Stimulated activated CD4-positive, alpha-beta T cell treated with anti-CD3 and anti-CD28 coated beads, Interleukin-12 subunit alpha, Interleukin-12 subunit beta, amount 100 ng/mL, for 48 hours (primary cell): ENCODE measurements at places on chromosomes 13 and 19.
A peak's percentile ranks its signal among the peaks of the same experiment; 100 is the strongest.

DNA sequence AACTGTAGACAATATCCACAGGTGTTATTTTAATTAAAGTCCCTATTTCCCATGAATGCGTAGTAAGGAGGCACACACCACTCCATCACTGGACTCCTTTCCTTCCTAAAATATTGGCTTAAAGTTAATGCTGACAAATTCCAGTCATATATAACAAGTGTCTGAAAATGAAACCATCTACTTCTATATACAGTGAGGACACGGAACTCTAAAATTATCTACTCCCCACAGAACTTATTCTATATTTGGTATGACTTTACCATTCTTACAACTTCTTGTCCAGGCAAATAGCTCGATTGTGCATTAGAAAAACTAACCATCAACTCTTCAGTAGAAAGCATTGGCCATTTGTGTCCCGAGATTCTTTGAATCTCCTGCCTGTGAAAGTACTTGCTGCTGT, 1560.2 kb downstream of the EFNB2 start:
- DNase-seq = no peak

DNA sequence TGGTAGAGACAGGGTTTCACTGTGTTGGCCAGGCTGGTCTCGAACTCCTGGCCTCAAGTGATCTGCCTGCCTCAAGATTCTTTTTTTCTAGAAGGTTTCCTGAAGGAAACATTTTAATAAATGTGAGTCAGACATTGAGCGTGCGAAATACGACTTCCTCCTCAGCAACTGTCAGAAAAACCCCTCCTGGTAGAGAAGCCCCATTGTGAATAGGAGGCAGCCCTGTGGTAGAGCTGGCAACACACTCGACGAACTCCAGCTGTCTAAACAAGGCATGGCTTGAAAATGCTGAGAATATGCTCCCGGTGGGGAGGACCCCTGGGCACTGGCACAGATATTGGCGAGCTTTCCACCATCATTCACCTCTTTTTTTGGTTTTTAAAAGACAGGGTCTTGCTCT, 9.8 kb downstream of the ZNF333 start:
- DNase-seq = no peak

- no peak for DNase-seq
Observed at GRCh38 chr13:113103646-113104045, 1.9 kb upstream of the F7 start.

- no peak for DNase-seq
Observed at GRCh38 chr13:89968470-89968869, 1379.0 kb upstream of the MIR17HG start.

DNA sequence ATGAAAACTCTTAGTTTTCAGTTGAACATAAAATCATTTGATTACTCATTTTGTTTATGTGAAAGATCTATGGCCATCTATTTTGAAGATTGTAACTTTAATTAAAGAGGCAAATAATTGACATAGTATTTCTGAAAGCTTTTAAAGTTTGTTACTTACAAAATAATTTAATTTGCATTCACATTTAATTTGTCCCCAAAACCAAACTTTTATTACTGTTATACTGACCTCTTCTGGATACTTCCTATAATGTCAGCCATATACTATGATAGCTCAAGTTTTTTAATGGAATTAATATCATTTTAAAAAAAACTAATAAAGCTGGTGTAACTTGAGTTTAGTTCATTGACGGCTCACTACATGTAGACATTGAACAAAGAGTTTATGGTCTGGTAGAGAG, 4.9 kb upstream of the SGCG start:
- no peak for DNase-seq

- no peak for DNase-seq
Observed at GRCh38 chr13:21434588-21434987, 24.5 kb downstream of the ZDHHC20 start.

GRCh38 chr13:23805821-23806220, 83.4 kb downstream of the MIPEP start:
- DNase-seq = no peak

- DNase-seq = no peak
Observed at GRCh38 chr13:65653613-65654012, 1576.5 kb downstream of the PCDH9 start.

DNA sequence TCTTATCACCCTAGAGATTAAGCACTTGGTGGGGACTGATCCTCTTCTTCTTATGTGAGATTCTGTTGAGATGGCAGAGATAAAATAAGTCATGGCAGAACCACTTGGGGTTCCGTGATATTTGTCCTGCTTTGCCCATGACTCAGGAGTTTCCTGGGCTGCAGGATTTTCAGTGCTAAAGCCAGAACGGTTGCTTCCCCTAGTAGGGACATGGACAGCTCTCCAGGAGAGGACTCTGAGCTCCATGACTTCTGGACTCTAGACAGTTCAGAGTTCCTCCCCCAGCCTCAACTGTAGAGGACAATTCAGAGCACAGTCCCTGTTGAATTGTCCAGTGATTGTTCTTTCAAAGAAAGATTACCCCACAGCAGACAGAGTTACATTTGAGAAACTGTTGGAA, 98.8 kb downstream of the OLFM4 start:
- no peak for DNase-seq

DNA sequence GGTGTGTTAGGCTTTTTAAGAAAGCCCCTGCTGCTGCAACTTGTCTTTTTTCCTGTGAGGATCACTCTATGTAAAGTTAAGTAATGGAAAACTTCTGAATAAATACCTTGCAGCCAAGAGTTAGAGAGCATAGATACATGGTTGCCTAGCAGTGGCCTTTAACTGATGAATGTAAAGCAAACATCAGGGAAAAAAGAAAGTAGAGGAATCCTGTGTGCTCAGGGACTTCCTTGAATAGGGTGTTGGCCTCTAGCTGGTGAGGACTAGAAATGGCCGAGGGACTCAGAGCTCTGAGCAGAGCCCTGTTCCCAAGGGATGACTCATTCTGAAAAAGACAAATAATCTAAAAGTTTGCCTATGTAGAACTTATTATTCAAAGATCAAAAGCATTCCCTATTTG, 135.7 kb downstream of the MIPEP start:
- no peak for DNase-seq

DNA sequence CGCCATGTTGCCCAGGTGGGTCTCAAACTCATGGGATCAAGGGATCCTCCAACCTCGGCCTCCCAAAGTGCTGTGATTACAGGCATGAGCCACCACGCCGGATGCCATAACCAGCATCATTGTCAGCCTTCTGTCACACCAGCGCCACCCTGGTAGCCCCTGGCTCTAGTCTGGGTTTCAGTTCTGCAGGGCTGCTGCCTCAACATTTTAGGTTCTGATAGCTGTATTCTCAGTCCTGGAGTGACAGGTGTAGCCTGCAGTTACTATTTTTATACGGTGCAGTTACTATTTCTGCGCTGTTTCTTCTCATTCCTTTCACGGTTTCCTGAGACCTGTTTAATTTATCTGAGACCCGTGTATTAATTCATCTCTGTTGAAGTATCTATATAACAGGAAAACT, 57.1 kb downstream of the TRPM4 start:
- no peak for DNase-seq

DNA sequence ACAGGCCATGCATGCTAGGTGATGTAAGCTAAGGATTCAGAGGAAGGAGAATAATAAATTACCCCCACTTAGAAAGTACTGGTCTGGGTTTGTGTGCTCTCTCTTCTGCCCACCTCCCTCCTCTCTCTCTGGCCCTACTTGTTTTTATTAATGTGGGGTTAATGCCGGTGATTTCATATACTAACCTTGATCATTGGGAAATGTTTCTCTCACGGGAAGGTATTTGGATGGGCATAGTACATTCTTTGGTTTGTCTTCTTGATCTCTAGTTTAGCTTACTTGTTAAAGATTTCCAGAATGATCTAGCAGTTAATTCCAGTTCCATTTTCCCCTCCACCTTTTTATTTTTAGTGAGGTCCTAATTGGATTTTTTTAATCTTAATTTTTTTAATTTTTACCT, 24.6 kb downstream of the ARHGAP35 start:
- DNase-seq = no peak

- no peak for DNase-seq
Observed at GRCh38 chr13:77784515-77784914, 87.0 kb downstream of the SLAIN1 start.

- no peak for DNase-seq
Observed at GRCh38 chr19:31502536-31503170, 153.4 kb upstream of the TSHZ3 start.

GRCh38 chr13:23427342-23427843, 6.1 kb downstream of the SACS start:
- no peak for DNase-seq

GRCh38 chr19:27773318-27774094, 1439.4 kb downstream of the UQCRFS1 start:
- DNase-seq = no peak

- DNase-seq = no peak
Observed at GRCh38 chr13:48496271-48497161, 36.4 kb downstream of the RCBTB2 start.

GRCh38 chr13:91370501-91370900, 23.0 kb downstream of the MIR17HG start:
- DNase-seq = no peak

DNA sequence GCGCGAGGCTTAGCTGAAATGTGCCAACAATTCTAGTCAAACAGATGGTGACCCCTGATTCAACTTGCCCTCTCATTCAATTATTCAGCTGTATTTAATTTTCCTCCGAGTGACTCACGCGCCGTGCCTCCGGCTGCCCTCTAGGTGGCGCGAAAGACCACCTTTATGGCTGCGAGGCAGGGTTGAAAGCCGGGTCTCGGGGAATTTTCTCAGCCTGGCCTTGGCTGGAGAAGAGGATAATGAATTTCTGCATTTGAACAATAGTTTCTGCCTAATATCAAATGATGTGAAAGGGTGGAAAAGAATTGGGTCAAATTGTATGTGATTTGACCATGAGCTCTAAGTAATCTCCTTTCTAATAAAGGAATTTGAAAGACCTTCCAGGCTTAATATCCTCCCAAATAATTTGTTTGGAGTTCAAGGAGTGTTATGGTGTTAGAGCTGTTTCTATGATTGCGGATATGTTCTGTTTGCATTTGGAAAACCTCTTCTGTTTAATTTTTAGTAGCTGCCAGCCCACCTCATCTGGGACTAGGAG, 310.9 kb downstream of the ZNF536 start:
- peak; percentile 28 for DNase-seq

GRCh38 chr19:2179095-2179494, 15.4 kb downstream of the DOT1L start:
- DNase-seq = no peak

DNA sequence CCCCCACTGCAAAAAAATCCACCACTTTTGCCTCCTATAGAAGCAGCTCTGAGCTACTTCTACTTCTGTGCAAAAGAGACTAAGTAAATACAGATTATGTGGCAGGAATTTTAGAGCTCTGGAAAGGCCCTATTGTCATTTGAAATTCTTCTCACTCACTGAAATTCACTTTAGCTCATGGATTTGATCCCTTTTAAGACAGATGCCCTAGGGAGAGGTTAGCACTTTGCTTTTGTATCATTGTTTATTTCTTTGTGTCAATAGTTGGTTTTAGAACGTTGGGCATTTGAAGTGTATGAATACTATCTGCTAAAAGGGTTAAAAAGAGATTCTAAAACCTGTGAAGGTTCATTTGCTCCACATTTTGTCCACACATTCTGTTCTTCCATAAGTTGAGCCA, 528.7 kb downstream of the GPC6 start:
- DNase-seq = no peak

- no peak for DNase-seq
Observed at GRCh38 chr13:28316129-28316528, 177.8 kb downstream of the PAN3 start.

DNA sequence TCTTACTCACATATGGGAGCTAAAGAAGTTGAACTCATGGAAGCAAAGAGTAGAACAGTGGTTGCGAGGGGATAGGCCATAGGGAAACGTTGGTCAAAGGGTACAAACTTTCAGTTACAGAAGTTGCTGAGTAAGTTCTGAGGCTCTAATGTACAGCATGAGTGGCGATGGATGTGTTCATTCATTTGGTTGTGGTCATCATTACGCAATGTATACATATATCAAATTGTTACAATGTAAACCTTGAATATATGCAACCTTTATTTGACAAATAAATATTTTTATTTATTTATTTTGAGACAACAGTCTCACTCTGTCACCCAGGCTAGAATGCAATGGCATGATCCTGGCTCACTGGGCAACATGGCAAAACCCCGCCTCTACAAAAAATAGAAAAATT, 38.7 kb downstream of the ZIC5 start:
- DNase-seq = no peak

GRCh38 chr13:113119822-113120189, 2.8 kb upstream of the F10 start:
- DNase-seq = no peak

GRCh38 chr13:111044087-111044830, 70.9 kb upstream of the ARHGEF7 start:
- no peak for DNase-seq

DNA sequence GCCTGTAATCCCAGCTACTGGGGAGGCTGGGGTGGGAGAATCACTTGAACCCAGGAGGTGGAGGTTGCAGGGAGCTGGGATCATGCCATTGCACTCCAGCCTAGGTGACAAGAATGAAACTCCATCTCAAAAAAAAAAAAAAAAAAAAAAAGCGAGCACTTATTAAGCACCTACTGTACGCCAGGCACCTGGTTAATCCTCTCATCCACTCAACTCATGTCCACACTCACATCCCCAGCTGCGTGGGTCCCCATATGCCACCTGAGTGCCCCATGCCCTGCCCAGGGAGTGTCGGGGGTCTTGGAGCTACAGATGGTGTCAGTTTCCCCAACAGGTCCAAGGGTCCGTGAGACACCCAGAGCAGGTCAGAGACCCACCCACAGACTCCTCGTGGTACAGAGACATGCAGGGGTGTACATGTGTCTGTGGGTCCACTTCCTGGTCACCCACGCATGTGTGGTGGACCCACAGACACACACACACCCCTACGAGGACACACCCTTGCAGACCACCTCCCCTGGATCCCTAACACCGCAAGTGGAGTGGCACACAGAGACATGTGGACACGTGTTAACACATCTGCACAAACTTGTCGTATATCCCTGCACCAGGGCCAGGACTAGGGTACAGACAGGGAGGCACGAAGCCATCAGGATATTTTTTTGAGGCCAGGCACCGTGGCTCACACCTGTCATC, 3.5 kb downstream of the INSL3 start:
- no peak for DNase-seq

- no peak for DNase-seq
Observed at GRCh38 chr19:42324655-42325307, 654 bp upstream of the MEGF8 start.

- DNase-seq = no peak
Observed at GRCh38 chr19:29364224-29364726, 151.3 kb upstream of the UQCRFS1 start.

- no peak for DNase-seq
Observed at GRCh38 chr13:75704194-75704926, 68.2 kb downstream of the LMO7 start.

- no peak for DNase-seq
Observed at GRCh38 chr13:99895444-99896368, 75.9 kb downstream of the ZIC5 start.

DNA sequence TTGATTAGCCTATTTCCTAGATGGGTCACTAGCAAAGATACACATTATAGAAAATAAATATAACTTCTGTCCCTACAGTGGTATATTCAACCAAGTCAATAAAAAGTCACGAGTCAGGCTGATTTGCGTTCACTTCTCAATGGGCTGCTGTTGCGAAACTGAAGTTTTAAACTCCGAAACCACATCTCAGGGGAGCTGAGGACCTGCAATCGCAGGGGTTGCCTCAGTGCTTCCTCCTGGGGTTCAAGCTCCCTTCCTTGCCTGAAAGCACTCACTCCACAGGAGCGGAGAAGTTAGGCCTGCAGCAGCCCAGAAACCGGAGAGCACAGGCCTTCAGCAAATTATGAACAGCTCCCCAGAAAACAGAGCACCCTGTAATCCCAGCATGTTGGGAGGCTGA, 39.6 kb downstream of the RAB20 start:
- no peak for DNase-seq
